ENCODE measurements at places on chromosomes 3 and 15.

GRCh38 chr3:186782542-186783057, 777 bp upstream of the EIF4A2 start:
- no peak for DNase-seq

GRCh38 chr3:156664831-156665178, 9.6 kb upstream of the TIPARP start:
- no peak for DNase-seq

- DNase-seq, result no peak
Observed at GRCh38 chr15:51129535-51130188, 35.0 kb upstream of the TNFAIP8L3 start.

DNA sequence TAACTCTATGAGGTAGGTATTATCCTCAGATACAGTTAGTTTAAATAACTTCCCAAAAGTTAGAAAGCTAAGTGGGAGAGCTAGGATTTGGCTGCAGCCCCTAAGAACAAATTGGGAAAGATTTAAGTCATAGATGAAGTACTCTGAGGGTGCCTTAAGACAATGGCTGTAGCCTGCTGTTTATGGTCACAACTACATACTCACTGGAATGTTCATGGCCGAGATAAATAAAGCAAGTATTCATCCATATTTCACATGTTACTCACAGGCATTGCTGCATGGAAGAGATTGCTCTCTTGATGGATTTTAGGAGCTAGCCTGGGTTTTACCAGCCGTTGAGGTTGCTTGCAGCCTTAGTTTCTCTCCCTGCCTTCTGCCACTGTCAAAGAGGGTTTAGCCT, 145.0 kb downstream of the CMSS1 start:
- peak; percentile 94 for DNase-seq

- DNase-seq, result no peak
Observed at GRCh38 chr3:8761866-8762265, 7.5 kb downstream of the OXTR start.

- no peak for DNase-seq
Observed at GRCh38 chr3:197137751-197138150, 108.1 kb upstream of the MELTF start.

DNA sequence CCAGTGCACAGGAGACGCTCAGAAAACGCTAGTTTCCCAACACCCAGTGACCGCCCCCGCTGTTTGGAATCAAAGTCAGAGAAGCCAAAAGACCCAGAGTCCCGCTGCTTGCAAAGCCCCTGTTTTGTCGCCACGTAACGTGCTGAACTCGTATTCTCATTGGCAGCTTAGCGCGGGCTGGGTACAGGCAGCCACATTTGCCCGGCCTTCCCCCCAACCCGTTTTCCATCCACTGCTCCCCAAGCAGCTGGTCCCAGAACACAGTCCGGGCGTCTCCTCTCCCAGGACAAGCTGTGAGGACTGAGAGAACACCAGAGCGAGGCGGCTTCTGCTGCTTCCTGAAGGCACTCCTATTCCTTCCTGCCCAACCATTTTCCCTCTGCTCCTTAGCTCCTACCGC, 54.8 kb downstream of the RASGRF1 start:
- no peak for DNase-seq

- DNase-seq, result no peak
Observed at GRCh38 chr3:139286241-139286640, 57.6 kb upstream of the MRPS22 start.

DNA sequence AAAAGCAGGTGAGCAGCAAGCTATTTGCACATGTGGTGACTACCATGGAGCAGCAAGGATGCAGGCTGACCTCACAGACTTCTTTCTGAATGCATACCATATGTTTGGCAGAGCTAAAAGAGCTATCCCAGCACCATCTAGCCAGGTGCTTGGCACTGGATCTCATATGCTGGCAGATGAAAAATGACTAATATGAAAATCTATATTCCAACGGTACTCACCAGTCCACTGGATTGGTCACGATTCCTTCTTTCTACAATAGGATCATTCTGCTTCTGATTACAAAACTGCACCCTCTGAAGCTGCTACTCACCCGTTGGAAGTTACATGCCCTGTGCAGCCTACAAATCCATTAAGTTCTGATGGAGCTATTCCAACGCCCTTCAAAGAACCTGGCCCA, 714.3 kb upstream of the CFAP20DC start:
- DNase-seq, result no peak

DNA sequence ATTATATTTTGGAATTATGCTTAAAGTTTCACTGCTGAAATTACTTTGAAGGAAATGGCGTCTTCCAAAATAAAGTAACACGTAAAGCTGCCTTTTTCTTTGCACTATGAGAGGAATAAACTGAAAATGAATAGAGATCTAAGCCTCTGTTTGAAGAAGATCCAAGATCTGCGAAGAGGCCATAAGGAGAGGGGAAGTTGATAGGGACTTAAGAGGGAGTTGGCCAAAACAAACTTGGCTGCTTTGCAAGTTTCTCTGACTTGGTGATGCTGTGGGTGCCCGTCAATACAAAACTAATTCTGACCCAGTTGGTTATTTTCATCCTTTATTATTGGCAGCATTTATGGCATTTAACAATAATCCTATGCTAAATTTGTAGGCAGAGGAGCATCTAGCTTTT, 190.2 kb upstream of the GBE1 start:
- no peak for DNase-seq

DNA sequence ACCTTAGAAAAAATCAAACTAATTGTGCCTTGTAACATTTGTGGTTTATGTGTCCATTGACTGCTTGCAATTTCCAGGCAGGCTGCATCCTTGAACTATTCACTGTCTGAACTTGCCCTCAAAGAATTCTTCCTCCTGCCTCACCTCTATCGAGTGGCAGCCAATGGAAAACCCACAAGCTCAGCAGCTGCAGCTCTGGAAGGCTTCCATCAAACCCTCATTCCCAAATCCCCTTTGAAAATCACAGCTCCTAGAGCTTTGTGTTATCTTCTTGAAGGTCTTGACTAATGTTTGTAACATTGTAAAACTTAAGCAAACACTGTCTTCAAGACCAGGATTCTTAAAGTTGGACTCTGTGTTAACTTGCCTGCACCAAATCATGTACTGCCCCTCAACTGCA, 81.1 kb downstream of the FILIP1L start:
- peak; percentile 99 for DNase-seq

DNA sequence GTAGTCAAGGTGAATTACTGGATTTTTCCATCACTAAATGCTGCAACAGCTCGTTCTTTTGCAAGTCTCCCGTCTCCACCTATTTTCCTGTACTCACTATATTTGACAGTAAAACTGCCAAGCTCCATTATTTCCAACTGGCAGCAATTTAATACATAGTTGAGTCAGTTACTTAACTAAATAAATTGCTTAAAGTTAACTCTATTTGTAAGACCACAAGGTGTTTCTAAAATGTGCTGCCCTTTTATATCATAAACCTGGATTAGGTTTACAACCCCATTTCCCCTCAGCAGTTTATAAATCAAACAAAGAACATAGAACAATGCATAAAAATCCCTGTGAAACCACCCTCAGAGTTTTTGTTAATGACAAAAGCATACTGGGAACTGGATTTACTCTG, 211.4 kb upstream of the DPH6 start:
- DNase-seq, result no peak

GRCh38 chr3:141011997-141012262, 39.2 kb upstream of the SPSB4 start:
- no peak for DNase-seq

DNA sequence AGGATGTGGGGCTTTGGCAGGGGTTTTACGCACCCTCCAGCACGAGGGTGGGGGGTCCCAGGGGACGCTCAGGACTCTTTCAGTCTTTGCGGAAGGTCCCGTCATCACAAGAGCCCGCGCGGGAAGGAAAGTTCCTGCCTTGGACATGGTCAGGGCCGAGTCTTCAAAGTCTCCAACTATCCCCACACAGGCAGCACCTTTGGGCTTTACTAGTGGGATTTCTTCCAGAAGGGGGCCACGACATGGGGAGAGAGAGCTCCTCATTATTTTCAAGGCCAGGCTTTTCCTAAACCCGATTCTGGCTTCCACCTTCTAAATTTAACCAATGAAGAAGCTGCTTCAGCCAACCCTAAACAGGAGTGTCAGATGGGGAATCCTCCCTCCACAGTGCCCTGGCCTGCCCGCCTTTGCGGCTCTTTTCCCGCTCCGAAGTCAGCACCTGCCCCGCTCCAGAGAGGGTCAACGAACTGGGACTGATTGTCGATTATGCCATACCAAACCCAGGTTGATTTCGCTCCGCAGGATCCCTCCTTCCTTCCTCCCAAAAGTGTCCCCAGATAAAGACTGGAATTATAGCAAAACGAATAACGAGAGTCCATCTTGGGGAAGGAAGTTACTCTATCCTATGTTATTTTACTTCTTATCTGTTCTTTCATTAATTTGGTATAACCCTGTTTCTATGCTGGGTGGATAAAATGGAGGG, 11.0 kb downstream of the SHOX2 start:
- DNase-seq, result no peak

DNA sequence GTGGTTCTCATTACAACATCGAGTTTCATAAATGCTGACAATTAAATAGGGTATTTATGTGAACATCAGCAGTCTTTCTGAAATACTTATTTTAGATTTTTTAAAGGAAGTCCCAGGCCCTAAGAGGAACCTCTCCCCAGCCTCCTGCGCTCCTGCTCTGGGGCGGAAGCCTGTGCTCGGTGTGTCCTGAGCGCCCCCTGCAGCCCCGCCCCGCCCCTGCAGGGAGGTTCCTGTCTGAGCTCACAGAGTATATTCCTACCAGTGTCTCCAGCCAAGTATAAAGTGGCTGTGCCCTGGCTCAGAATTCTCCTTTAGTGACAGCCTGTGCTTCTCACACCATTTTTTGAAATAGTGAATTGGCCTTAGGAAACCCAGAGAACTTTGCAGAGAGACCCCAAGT, 567.9 kb downstream of the GOLGA6L6 start:
- no peak for DNase-seq

GRCh38 chr3:141430316-141430715, 56.5 kb upstream of the RASA2 start:
- DNase-seq, result no peak

GRCh38 chr3:125051715-125052581, 3.8 kb downstream of the HEG1 start:
- DNase-seq, result peak; percentile 95

DNA sequence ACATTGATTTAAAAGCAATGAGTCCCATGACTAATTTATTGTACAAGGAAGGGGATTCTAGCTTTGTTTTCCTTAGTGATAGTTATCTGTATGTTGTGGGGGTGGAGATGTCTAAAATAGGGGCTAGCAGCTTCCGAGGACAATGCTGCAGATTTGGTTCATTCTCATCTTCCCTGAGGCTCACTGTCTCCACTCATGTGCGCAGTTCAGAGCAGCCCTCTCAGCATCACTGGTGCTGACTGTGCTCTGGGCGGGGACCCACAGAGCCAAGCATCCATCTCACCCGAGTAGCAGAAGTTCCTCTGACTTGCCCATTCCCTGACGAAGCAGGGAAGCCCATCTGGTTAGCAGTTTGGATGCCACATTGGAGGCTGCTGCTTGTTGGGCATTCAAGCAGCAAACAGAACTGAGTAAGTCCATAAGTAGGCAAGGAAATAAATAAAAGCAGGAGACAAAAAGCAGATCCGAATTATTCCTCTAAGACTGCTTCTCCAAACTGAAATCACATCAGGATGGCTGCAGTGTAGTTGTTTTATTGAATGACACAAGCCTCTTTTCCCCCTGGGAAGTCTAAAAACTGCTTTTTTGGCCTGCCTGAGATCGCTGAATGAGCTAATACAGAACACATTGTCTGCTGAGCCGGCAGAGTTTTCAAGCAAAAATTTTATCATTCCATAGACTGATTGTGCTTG, 27.5 kb downstream of the RARB start:
- peak; percentile 72 for DNase-seq

DNA sequence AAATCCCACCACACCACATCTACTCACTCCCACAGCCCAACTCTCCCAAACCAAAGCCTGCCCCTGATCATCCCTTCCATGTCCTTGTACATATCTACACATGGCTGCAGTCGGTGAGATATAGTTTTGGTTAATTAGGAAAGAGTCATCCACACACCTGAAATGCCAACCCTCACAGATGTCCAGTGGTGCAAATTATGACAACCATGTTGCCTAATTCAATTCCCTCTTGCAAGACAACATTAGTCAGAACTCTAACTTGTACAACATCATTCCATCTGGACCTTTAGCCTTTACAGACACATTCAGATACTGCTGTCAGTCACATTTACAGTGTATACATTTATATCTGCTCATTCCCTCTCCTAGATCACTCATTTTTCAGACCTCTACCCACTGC, 41.2 kb downstream of the TUBGCP4 start:
- DNase-seq, result no peak

DNA sequence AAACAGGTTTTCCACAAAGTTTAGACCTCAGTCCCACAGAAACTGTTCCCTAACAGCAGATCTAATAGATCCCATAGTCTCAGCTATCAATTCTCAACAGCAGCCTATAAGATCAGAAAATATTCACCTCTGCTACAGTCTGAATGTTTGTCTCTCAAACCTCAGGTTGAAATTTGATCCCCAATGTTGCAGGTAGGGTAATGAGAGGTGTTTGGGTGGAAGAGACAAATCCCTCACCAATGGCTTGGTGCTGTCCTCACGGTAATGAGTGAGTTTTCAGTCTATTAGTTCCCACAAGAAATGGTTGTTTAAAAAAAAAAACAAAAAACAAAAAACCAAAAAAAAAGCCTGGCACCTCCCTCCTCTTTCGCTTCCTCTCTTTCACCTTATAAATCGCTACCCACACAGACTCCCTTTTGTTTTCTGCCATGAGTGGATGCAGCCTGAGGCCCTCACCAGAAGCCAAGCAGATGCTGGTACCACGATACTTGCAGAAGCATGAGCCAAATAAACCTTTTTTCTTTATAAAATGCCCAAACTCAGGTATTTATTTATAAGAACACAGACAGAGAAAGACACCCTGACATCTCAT, 14.2 kb downstream of the ZNF280D start:
- no peak for DNase-seq

GRCh38 chr3:197124713-197125112, 95.1 kb upstream of the MELTF start:
- DNase-seq, result no peak

DNA sequence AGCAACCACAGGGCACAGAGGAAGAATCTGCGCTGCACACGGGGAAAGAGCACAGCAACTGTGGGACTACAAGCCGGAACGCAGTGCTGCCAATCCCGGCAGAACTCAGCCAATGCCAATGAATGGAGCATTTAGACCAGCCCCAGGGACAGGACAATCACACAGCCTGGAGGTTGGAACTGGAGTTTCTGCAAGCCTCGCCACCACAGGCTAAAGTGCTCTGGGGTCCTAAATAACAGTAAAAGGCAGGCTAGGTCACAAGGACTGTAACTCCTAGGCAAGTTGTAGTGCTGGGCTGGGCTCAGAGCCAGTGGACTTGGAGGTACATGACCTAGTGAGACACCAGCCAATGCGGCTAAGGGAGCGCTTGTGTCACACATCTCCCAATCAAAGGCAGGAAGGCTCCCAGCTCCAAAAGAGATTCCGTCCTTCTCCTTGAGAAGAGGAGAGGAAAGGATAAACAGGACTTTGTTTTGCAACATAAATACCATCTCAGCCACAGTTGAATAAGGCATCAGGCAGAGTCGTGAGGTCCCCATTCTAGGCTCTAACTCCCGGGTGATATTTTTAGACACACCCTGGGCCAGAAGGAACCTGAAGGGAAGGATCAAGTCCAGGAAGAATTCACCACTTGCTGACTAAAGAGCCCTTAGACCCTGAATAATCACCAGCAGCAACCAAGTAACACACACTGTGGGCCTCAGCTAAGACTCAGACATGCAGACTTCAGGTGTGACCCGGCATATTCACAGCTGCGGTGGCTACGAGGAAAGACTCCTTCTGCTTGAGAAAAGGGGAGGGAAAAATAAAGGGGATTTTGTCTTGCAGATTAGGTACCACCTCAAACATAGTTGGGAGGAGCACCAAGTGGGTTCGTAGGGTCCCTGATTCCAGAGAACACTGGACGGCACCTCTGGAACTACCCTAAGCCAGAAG, 85.5 kb upstream of the XXYLT1 start:
- peak; percentile 29 for DNase-seq

GRCh38 chr3:18080198-18080689, 337.8 kb upstream of the TBC1D5 start:
- DNase-seq, result peak; percentile 64
